HS-5 (cell line): ENCODE measurements at places on chromosomes 6 and 20.

DNA sequence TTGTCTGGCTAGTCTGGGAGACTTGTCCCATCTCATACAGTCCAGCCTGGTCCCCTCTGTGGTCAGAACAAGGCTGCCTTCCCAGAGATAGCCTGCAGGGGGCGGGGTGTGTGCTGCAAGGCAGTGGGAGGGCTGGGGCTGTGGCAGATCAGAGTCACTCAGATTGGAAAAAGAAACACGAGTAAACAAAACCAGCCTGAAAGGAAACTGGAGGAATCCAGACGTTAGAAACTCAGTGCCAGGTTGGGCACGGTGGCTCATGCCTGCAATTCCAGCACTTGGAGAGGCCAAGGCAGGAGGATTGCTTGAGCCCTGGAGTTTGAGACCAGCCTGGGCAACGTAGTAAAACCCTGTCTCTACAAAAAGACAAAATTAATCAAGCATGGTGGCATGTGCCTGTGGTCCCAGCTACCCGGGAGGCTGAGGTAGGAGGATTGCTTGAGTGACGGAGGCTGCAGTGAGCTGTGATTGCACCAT is 20.2 kb downstream of the LEMD2 start:
- no peak for DNase-seq

GRCh38 chr6:34852406-34853085 is 35.3 kb downstream of the TAF11 start:
- DNase-seq = no peak

DNA sequence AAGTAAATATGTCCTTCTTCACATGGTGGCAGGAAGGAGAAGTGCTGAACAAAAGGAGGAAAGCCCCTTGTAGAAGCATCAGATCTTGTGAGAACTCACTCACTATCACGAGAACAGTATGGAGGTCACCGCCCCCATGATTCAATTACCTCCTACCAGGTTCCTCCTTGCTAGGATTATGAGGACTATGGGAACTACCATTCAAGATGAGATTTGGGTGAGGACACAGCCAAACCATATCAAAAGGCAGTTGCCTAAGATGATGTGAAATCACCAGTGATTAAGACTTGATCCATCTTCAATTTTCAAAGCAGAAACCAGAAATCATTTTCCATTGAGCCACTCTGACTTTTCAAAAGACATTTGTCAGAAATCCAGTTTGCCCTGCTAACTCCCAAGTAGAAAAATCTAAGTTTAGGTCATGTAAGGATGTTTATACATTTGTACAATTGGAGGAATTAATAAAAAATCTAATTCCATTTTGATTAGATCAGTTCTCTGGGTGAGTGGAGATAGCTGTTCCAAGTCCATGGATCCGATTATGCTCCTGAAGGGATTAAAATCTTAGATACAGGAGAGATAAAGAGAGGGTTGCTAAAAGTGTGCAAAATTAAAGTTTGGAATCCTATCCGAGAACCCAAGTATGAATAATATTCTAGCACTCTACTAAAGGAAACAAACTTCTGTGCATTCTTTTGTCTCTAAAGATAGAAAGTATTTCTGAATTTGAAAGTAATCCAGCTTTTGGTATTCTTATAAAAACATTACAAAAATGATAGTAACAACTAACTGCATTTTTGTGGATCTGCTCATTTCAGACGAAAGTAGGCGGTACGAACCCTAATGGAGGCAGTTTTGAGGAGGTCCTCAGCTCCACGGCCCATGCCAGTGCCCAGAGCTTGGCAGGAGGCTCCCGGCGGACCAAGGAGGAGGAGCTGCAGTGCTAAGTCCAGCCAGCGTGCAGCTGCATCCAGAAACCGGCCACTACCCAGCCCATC is 39.5 kb downstream of the HDDC2 start:
- DNase-seq = no peak

- no peak for DNase-seq
Observed at GRCh38 chr6:112986321-112986720, 639.2 kb downstream of the RFPL4B start.

DNA sequence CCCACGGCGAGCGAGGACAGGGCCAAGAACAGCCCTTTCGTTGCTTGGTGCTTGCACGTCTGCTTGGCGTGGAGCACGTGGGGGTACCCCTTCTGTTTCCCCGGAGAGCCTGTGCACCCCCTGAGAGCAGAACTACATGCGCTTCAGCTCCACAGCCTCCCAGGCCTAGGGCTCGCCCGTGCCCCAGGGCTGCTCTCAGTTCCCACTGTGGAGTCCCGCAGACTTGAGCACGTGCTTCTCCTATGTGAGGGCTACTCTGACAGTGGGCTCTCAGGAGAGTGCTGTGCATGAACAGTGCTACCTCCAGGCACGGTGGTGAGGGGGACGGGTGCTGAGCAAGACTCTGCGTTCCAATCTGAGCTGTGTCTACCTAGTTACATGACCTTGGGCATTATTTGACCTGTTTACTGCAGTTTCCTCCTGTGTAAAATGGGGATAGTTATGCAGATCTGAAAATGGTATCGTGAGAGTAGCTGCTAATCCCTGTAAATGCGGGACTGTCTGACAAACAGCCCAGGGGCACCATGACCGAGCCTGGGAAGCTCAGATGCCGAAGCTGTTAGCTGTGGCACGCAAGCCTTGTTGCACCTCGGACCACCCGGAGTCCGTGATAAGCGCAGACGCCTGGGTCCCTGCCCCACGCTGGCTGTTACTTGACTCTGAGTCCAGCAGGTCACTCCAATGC is 82.4 kb downstream of the IRF4 start:
- DNase-seq = no peak

DNA sequence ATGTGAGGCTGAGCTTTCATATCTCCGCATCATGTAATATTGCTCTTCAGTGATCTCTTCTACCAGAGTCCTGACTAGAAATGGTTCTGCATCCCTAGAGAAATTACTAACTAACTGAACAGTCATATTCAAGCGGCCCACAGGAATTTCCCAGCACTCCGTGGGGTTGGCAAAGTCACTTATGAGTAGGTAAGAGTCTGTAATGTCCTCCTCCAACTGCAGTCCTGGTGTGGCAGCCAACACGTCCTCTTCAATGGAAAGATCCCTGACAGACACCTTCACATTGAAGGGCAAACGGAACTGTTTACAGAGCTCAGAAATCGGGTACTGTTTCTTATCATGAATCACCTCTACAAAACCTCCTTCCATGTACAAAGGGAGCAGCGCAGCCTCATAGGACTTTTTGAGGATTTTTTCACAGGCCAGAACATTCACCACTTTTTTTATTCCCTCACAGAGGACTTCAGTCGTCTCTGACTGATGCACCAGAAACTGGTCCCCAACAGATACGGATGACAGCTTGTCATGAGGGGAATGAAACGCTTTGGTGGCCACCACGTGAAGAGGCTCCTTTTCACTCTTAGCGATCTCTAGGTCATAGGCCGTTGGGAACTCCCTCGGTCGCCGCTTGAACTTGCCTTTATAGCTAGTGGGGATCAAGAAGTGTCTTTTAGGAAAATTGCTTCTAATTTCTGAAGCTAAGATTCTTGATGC is 87.7 kb downstream of the THEMIS start:
- no peak for DNase-seq

GRCh38 chr6:114569669-114570068 is 226.8 kb upstream of the HS3ST5 start:
- DNase-seq = no peak

GRCh38 chr6:137923866-137924653 is 57.0 kb downstream of the TNFAIP3 start:
- DNase-seq = no peak

- no peak for DNase-seq
Observed at GRCh38 chr6:128558021-128558420, 37.6 kb upstream of the PTPRK start.
